Hepatocyte (in vitro differentiated cells): ENCODE measurements at places on chromosomes 11 and 22.

- peak; percentile 24 for DNase-seq
These were observed 161.9 kb downstream of the INSC start for GRCh38 chr11:15276621-15277020.

- no peak for DNase-seq
These were observed 4.2 kb upstream of the RASGRP2 start for GRCh38 chr11:64747961-64748665.

DNA sequence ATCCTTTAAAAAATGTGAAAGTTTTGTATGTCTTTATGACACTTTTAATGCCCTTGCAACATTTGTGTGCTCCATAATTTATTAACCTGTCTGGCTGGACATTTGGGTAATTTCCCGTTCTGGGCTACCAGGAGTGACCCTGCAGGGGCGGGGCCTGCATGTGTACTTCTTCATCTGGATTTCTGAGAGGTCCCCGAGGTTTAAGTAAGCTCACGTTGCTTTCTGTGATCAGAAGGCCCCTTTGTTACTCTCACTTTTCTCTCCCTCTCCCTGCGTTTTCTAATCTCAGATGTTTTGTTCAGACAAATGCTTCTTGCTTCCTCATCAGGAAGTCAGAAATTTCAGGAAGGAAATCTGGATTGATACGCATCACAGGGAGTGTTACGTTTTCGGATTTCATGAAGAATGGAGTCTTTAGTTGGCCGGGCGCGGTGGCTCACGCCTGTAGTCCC is 78.9 kb upstream of the CRYBB3 start:
- peak; percentile 64 for DNase-seq

GRCh38 chr11:43689167-43689566 is 8.6 kb downstream of the HSD17B12 start:
- DNase-seq = no peak

- DNase-seq = peak; percentile 61
These were observed 47.3 kb upstream of the SYN3 start for GRCh38 chr22:33105501-33105911.
